ENCODE measurements at places on chromosomes 13 and 19.

DNA sequence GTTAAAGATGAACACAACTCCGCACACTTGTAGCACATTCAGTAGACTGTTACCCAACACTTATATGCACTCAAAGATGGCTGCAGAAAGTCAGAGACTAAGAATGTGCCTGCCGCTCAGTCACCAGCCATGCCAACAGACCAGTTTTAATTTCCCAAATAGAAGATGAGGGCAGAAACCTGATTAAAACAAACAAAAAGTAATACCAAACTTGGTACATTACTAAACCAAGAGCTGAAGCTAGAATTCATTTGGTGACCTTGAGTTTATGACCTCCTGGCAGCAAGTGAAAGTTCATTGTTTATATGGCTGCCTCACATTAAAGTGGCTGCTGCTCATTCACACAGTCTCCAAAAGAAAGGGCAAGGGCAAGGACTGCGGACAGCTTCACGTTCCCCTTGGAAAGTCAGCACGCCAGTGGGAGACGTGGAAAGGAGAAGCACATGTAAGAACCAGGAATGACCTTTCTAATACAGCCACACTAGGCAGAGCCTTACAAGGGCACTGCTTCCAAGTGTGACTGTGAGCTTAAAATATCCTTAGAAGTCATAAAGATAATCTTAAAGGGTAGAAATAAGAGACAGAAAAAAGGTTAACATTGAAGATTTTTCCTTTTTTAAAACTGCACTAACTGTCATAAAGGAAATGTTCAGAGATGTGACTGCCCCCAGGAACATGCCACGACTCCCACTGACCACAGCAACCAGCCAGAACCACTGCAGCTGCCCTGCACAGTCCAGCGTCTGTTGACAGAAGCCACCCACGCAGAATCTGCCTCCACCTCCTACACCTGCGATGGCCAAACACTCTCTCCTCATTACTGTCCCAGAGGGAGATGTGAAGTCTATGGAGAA lies 73.5 kb downstream of the STK24 start:
- DNase-seq = no peak

DNA sequence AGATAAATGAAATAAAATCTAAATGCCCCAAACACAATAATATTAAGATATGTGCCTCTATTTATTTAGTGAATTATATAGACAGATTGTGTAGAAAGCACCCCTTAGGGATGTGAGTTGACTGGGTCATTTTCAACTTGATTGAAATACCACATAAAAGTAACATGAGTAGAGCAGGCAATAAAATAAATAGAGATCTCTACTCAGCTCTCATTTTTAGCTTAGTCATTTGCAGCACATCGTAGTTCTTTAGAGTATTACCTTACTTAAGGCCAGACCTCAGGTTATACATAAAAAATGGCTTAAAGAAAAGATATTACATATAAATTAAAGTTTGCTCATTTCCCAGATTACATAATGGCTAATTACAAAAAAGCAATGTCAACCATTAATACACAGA lies 1525.6 kb upstream of the PRR20A start:
- DNase-seq = no peak

DNA sequence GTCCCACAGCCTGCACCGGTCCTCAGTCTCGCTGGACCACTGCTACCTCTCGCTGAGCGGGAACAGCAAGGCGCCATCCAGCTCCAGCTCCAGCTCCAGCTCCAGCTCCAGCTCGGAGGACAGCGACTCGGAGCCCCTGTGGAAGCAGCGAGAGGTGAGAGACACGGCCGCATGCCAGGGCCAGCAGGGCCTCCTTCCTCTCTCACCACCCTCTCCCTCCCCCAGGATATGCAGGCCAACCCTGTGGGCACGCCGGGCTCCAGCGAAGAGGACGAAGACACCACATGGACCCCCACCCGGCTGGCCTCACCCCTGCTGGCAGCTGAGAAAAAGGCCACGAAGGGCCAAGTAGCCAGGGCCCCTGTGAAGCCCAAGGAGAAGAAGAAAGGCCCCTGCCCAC lies 7.3 kb downstream of the SIX5 start:
- DNase-seq = no peak

DNA sequence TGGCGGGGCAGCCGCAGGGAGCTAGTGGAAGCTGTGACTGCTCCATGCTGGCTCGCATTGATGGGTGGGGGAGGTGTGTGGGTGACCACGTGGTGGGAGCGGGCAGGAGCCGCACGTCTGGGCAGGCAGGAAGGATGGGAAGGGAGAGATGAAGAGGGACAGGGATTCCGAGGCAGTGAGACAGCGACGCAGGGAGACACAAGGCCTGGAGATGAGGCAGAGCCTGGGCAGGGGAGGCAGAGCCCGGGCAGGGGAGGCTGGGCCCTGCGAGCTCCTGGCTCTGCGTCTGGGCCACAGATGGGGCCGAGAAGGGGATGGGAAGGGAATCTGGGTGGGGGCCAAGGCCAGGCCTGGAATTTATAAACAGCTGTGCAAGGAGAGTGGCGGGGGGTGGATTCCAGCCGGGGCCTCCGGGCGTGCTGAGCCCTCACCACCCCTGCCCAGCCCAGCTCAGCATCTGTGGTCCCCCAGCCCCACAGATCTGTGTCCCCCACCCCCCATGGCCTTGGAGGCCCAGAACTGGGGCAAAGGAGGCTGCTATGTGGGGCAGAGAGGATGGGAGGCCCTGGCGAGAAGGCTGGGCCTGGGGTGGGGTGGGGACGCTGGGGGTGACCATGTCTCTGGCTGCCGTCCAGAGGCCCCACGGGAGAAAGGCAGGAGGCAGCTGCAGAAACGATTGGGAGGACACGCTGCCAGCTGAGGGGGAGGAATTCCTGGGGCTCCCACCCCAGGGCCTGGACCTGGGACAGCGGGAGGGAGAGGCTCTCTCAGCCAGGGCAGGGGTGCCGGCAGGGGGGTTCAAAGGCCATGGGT lies 6.0 kb downstream of the EHD2 start:
- DNase-seq = no peak

DNA sequence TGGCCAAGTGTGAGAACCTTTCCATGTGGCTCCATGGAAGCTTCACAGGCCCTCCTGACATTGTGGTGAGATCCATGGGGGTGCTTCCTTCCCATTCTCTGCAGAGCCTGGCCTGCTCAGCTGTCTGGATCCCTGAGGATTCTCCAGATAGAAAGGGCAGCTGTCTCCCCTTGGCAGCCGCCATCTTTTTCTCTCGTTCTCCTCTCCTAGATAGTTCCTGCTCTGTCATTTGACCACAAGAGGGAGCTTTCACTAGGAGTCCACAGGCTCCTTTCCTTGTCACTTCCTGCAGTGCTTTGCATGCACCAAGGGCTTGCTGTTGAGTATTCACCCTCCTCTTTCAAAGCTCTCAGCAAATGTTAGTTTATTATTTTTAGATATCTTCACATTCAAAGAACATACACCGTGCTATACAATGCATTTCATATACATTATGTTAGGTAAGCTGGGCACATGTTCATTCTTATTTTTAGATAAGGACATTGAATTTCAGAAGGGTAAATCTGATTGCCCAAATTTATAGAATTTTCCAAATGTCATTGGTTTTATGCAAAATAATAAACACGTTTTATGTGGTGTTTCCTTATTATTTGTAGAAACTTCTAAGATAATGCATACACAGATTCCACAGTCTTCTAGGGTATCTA lies 133.2 kb downstream of the FRY start:
- DNase-seq = no peak

DNA sequence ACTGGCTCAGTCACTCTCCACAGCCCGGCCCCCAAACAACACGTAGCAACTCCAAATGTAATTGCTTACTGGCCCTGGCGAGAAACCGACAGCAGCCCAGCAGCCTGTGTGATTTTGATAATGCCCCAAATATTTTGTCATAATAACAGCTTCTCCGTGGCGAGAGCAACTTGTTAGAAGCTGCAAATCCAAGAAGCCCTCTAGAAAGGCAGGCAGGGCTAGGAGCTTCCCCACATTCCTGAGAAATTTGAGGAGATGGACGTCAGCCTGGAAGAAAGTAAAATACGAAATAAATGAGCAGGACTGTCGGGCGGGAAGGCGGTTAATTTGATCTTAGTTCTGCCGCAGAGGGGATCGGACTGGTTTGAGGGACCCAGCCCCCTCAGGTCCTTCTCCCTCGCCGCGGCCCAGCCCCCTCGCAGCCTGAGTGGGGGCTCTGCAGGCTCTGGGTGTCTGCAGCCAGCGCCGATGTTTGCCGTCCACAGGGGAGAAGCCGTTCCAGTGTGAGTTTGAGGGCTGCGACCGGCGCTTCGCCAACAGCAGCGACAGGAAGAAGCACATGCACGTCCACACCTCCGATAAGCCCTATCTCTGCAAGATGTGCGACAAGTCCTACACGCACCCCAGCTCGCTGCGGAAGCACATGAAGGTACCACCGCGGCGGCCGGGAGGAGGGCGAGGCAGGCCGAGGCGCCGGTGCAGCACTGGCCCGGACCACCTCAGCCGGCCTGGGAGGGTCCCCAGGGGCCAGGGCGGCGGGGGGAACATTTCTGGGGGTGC lies 3.1 kb downstream of the ZIC2 start:
- DNase-seq = no peak

DNA sequence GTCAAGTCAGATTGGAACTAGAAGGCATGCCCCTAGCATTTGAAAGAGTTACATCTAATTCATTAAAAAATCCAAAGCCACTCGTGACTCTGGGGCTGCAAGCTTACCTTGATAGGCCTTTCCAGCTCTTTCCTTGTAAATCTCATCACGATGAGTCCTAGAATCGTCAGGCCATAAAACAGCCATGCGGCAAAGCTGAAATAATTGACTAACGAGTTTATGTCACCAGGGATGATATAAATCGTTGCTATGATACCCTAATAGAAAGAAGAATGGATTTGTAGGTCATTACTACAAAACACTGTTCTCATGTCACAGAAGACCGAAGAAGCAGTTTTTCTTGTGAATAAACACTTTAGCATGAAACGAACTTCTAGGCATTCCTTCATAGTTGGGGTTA lies 27.5 kb downstream of the SLC7A9 start:
- DNase-seq = no peak

DNA sequence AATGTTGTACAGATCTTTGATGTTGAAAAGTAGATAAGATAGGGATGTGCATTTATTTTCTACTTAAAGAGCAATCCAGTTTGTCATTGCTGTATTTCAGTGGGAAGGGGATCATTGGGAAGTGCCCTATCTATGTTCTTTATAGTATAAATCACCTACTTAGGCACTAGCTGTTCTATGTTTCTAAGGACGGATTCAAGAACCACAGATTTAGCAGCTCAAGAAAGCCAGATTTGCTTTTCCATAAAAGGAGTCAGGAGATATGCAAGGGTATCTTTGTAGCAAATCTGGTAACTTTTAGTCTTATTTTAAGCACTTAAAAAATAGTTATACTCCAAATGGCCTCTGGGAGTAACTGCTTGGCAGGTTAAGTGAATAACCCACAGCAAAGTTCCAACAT lies 23.7 kb downstream of the DCLK1 start:
- DNase-seq = no peak

- DNase-seq = no peak
Observed at GRCh38 chr13:87607266-87607665, 63.9 kb upstream of the SLITRK5 start.

- no peak for DNase-seq
Observed at GRCh38 chr19:34844277-34844676, 71.3 kb upstream of the ZNF599 start.

DNA sequence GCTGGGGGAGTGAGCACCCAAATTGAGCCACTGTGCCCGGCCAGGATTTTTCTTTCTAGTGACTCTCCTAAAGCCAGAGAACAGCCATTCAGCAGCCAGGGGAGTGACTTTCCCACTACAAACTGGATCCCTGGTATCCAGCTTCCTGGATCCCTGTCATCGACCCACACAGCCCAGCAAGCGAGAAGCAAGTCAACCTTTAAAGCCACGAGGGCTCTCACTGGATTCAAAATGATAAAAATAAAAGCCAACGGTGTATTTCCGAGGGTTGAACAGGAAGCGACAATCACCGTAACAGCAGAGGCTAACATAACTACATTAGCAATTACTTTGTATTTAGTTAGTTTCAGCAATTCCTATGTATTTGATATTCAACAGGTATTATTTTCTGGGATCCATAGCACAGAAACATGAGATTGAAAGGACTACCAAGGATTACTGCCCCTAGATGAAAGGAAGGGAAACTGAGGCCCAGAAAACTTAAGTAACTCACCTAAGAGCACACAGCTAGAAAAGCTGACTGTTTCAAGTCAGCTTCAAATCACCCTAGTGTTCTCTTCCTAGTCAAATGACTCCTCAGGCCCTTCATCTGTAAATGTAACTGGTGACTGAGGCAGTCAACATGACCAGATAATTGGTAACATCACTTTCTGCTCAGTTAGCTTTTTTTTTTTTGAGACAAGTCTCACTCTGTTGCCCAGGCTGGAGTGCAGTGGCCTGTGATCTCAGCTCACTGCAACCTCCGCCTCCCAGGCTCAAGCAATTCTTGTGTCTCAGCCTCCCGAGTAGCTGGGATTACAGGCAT lies 2.7 kb downstream of the RFX1 start:
- no peak for DNase-seq

GRCh38 chr13:50999641-51000040 lies 90.0 kb downstream of the RNASEH2B start:
- no peak for DNase-seq

DNA sequence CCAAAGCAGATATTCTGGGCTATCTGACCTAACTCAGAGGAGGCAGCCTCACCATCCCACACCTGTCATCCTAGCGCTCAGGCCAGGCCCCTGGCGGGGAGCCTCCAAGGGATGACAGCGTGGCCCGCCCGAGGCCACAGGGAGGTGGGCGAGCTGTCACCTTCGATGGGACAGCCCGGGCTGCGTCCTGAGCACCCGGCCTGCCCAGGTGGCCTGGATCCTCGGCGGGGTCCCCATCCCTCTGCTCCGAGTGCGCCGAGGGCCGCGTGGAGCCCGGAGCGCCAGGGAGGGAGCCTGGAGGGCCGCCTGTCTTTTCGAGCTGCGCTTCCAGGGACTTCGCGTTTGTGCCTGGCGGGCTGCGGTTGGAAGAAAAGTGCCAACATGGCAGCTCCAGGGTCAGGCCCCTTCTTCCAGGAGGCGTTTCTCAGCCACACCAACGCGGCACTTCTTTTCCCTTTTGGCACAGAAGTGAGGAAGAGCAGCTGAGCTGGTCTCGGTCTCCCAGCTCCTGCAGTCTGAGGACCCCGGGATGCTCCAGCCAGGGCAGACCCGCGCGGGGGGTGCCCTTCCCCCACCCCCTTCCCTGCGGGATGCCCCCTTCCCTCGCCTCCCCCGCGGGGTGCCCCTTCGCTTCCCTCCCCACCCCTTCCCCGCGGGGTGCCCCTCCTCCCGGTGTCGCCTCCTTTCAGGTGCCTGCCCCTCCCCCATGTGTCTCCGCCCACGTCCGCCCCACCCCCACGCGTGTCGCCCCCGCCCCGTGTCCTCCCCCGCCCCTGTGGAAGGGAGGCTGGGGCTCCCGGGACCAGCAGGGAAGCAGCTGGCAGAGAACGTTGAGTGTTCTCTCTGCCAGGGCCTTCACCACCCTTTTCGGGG lies 42.3 kb downstream of the GJA3 start:
- peak; percentile 39 for DNase-seq

- DNase-seq = no peak
Observed at GRCh38 chr13:32176696-32177095, 138.5 kb downstream of the ZAR1L start.

- DNase-seq = no peak
Observed at GRCh38 chr13:97493456-97493855, 59.5 kb downstream of the RAP2A start.

- no peak for DNase-seq
Observed at GRCh38 chr13:62512194-62513141, 1096.8 kb upstream of the PCDH20 start.

- DNase-seq = no peak
Observed at GRCh38 chr13:27250833-27251165, 559 bp upstream of the RPL21 start.
